ENCODE measurements at places on chromosomes 13 and 19.

GRCh38 chr13:98875146-98875729 is 102.6 kb downstream of the DOCK9 start:
- DNase-seq: no peak

- no peak for DNase-seq
These were observed 5.1 kb upstream of the NANOS2 start for GRCh38 chr19:45919678-45920077.

GRCh38 chr13:98260357-98261164 is 83.5 kb upstream of the RNF113B start:
- DNase-seq: no peak

- no peak for DNase-seq
These were observed 45.0 kb downstream of the MYH14 start for GRCh38 chr19:50248413-50248812.

- DNase-seq: peak; percentile 23
These were observed 621 bp downstream of the SOX21 start for GRCh38 chr13:94711561-94712286.

DNA sequence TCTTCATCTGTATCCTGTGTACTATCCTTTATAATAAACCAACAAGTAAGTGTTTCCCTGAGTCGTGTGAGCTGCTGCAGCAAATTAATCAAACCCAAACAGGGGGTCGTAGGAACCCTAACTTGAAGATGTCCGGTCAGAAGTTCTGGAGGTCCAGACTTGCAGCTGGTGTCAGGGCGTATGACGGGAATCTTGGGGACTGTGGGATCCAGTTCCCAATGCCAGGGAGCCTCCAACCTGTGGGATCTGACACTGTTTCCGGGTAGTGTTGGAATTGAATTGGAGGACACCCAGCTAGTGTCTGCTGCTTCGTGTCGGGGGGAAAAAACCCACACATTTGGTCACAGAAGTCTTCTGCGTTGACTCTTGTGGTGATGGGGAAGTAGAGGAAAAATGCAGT is 52.1 kb upstream of the AMER2 start:
- DNase-seq: no peak

DNA sequence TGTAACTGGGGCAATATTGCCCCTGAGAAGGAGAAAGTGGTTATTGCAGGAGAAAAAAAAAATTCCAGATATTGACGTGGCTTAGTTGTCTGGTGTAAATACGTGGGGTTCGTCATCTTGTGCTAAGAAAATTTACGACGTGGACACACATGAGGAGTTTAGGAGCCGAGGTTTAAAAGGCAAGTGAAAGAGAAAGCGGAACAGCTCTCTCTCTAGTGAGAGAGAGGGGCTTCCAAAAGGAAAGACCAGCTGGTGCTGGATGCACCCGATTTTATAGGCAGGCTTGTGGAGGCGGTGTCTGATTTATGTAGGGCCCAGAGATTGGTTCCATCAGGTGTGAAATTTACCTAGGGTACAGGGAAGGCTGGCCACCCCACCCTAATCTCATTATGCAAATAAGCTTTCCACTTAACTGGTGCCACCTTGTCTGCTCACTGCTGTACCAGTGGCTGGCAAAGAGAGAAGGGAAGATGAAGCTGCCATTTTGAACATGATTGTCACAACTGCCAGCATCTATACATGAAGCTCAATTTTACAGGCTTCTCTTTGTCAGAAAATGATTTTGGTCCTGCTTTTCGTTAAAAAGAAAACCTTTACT is 845.1 kb downstream of the DACH1 start:
- no peak for DNase-seq

GRCh38 chr13:53379485-53379884 is 350.9 kb downstream of the OLFM4 start:
- DNase-seq: no peak

DNA sequence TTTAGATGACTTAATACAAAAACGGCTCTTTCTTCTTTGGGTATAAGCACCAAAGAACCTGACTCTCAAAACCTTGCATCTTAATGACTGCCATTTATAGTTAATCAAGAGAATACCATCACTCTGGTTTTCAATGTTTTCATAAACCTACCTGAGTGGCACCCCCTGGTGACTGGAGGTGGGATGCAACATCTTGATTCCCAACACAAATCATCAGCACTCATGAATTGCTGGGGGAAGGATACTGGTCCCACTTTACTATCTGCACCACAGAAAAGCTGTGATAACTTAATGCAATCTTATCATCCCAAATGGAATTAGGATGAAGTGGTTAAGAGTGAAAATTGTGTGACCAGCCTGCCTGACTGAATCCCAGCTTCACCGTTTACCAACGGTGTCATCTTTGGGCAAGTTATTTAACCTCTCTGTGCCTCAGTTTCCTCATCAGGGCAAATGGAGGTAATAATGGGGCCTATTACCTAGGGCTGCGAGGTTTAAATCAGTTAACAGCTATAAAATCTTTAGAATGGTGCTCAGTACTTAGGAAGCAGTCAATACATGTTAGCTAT is 366.4 kb downstream of the KLF12 start:
- DNase-seq: no peak

- no peak for DNase-seq
These were observed 617.2 kb downstream of the SLITRK5 start for GRCh38 chr13:88288326-88288725.

DNA sequence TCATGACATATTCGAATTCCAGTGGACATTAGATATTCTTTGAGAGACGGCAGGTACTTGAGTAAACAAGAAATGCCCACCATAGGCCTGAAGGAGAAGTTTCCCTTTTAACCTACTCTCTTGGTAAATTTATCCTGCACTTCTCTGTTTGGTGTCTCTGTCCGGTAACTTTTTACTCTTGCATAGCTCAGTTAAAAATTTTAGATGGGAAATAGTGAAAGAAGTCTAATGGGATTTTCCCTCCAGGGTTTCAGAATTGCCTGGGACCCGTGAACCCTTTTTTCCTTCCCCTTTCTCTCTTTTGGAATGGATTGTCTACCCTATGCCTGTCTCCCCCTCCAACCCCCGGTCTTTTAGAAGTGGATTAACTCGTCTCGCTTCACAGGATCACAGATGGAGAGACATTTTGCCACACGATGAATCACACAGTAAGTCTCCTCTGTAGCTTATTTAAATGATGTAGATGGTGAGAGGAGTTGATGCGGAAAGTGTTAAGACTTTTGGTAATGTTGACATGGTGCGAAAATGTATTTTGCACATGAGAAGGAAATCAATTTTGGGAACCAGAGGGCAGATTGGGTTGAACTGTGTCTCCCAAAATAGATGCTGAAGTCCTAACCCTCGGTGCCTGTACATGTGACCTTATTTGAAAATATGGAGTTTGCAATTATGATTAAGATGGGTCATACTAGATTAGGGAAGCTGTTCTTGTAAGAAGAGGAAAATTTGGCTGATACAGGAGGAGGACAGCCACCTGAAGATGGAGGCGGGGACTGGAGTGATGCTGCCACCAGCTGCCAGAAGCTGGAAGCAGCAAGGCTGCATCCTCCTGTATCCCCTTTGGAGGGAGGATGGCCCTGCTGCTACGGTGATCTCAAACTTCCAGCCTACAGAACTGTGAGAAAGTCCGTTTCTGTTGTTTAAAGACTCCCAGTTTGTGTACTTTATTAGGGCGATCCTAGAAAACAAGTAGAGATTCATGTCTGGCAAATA is 711 bp upstream of the MIPEP start:
- DNase-seq: no peak

GRCh38 chr19:5700455-5701092 is 10.5 kb downstream of the RPL36 start:
- no peak for DNase-seq

GRCh38 chr13:103573446-103573845 is 507.2 kb upstream of the SLC10A2 start:
- DNase-seq: no peak

DNA sequence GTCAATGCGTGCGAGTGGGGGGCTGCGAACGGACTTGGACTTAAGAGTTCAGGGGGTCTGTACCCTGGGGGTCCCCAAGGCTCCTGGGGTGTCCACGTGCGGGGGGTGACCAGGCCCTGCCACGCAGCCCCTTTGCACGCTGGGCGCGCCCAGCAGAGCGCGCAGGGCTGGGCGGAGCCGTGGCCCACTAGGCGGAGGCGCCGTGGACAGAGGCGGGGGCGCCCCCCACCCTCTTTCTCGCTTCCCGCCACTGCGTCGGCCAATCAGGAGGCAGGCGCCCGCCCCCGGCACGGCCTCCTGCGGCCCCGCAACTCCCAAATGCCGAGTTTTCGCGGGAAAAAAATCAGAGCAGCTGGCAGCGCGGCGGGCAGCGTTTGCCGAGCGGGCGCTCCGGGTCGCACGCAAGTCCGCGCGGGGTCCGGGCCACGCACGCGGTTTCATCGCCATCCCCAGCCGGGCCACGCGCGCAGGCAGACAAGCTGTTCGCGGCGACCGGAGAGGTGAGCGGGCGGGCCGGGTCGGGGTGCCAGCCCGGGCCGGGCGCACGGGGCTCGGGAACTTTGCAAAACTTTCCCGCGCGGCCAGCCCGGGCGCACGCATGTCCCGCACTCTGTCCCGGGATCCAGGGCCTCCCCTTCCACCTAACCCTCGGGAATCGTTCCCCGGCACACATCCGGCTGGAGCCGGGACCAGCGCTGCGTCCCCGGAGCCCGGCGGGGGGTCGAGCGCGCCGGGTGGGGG is at the start of gene UHRF1:
Gene UHRF1, plus strand, starts transcription at position 346 of the 741 bp plus-strand sequence. CDS start 1,385 bp downstream, outside the sequence.
- DNase-seq: no peak

DNA sequence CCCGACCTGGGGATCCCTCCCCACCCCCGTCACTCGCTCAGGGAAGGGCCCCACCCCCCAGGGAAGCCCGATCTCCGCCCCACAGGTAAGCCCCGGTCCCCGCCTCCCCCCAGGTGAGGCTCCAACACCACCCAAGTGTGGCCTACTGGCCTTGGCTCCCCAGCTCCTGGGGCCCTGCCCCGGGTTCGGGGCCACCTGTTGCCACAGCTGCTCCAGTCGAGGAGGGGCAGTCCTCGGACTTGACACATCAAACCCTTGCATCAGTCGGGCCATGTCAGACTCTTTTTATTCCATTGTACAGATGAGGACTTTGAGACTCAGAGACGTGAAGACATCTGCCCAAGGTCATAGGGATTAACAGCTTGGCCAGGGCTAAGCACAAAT is 512 bp downstream of the CC2D1A start:
- DNase-seq: no peak

DNA sequence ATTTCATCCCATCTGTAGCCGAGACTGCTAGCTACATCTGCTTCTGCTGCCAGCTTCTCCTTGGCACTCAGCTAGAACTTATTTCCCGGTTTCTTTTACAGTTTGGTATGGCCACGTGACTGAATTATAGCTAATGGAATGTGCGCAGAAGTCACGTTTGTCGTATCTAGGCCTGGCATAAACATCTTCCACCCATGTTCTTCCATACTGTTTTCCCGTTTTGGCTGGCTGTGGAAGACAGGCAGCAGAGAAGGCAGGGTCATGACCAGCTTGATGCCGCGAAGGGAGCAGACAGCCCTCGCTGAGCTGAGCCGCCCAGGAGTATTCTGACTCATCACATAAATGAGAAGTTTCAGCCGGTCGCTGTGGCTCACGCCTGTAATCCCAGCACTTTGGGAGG is 186.7 kb downstream of the RFC3 start:
- no peak for DNase-seq

DNA sequence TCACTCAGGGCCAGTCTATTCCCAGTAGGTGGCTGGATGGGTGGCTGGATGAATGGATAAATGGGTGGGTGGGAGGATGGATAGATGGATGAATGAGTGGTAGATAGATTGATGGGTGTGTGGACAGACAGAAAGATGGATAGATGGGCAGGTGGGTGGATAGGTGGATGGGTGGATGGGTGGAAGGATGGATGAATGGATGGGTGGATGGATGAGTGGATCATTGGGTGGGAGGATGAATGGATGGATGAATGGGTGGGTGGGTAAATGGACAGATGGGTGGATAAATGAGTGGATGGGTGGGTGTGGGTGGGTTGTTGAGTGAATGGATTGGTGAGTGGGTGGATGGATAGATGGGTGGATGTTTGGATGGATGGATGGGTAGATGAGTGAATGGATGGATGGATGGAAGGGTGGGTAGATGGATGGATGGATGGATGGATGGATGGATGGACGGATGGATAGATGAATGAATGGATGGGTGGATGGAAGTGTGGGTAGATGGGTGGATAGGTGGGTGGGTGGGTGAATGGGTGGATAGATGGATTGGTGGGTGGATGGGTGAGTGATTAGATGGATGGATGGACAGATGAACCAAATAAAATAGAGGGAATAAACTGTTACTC is 27.1 kb upstream of the CCNE1 start:
- no peak for DNase-seq

DNA sequence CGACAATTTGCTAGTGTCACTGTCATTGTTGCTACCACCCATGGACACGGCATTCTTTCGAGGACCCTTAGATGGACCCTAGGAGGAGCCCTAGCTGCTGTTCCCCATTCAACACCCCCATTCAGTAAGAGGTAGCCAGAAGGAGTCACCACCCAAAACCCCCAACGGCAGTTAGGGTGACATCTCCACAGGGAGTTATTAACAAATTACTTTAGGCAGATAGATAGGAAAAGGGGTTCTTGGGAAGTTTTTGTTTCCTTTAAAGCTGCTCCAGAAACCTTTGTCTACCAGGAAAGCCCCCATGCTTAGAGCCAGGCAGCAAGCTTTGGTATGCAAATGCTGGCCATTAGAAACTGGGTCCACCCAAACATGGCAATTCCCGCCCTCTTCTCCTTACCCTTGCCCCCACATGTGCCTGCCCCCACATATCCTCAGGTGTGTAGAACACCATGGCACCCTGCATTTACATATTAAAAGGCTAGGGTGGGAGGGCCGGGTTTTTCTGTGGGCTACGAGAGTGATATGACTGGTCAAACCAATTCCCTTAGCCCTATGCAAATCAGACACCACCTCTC is 190.9 kb downstream of the SLITRK6 start:
- no peak for DNase-seq

- DNase-seq: peak; percentile 60
These were observed 18.3 kb downstream of the VWA8 start for GRCh38 chr13:41942462-41943094.

DNA sequence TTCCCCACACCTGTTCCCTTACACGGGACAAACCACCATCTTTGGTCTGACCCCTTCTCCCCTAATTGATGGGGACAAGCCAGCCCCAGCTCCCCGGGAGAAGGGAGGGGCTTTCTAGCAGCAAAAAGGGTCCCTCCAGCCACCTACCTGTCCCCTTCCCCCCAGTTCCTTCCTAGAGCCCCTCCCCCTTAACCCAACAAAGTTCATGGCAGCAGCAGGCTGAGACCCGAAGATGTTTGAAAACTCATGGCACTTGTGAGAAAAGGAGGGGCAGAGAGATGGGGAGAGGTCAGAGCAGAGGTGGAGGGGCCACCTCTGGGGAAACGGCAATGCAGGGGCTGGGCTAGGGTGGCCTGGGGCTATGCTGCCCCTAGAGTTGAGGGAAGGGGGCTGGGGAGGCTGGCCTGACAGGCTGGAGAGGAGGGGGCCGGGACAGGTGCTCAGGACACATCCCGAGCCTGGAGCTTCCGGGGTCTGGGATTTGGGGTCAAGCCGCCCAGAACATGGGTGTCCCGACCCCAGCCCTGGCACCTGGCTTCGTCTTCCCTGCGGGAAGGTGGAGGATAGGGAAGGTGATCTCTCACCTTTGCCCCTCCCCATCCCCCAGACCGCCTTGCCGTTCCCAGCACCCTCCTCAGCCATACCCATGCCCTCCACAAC is 12.5 kb upstream of the ASF1B start:
- no peak for DNase-seq

GRCh38 chr13:110309661-110310524 is 2.8 kb downstream of the COL4A2 start:
- DNase-seq: no peak

GRCh38 chr13:111145071-111145470 is 30.0 kb downstream of the ARHGEF7 start:
- DNase-seq: no peak
